Mesenteric fat pad (tissue), 1 donor: ENCODE measurements at places on chromosomes 6 and 20. TPM values are rescaled to one million over a fixed set of nuclear protein-coding genes. Genes with fewer than 3 reads are reported as not detected.

DNA sequence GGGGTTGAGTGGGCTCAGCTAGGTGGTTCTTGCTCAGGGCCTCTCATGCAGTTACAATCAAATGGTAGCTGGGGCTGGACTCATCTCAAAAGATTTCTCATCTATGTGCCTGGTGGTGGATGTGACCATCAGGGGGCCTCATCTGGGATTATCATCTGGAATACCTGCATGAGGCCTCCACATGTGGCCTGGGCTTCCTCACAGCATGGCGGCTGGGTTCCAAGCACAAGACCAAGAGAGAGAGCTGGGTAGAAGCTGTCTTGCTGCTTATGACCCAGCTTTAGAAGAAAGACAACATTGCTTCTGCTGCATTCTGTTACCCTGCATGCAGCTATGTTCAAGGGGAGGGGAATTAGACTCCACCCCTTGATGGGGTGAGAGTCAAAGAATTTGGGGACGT, 22.5 kb downstream of the ARHGAP40 start:
- no peak for DNase-seq

The BTNL2 gene
- not detected for total RNA-seq

The KIAA0408 gene
- 2.7 TPM for total RNA-seq

- DNase-seq, result no peak
These were observed 66.5 kb upstream of the SLC35F1 start for GRCh38 chr6:117840541-117840983.

The GPR63 gene
- total RNA-seq, result 0.32 TPM

GRCh38 chr20:21096321-21097043, 9.7 kb downstream of the LINC00237 start:
- no peak for DNase-seq

DNA sequence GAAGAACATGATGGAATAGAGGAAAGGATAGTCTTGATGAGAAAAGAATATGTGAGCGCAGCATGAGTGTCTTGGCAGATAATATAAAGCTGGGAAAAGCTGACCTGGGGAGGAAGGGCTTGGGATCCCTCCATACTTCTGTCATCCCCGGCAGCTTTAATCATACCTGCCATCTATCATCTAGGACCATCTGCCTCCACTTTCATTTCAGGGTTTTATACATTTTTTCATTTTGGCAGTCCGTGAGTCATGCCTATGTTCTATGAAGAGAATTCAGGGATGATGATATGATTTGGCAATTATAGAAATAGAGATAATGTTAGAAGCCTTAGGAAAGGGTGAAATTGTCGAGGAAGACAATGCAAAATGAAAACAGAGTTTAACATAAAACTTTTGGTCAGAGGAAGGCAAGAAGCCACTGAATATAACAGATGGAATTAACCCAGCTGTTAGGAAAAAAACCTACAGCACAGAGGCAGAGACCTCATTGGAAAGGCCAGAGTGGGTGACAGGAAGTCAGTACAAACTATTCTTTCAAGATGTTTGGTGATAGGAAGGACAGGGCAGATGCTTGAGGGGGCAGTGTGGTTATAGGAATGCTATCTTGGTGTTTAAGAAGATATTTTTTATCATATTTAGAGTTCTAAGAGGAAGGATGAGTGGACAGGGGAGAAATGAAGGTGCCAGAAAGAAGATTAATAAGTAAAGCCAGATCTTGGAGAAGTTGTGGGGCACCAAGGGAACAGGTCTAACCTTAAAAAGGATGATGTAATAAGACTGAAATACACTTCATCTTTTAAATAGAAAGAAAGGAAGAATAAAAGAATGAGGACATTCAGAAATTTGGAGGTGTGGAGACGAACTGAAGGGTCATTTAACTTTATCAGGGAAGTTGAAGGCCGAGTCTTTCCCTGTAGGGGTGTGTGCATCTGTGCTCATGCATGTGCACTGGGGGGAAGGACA, 37.8 kb downstream of the MARCKS start:
- DNase-seq, result no peak

DNA sequence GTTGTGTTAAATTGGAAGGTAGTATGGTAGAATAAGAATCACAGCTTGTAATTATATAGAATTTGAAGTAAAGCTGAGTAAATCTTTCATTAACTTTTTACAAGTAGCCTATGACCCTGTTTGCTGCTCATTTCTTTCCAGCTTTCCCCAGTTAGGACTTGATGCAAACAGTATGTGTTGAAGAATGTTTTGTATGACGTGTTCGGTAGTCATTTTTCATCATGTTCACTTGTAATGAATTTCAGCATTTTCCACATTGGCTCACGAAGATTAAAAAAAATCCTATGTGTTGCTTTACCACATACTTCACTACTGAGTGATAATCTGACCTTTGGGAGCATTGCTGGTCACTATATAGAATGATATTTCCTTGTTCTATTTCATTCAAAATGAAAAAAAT, 162.4 kb downstream of the CDKAL1 start:
- no peak for DNase-seq

DNA sequence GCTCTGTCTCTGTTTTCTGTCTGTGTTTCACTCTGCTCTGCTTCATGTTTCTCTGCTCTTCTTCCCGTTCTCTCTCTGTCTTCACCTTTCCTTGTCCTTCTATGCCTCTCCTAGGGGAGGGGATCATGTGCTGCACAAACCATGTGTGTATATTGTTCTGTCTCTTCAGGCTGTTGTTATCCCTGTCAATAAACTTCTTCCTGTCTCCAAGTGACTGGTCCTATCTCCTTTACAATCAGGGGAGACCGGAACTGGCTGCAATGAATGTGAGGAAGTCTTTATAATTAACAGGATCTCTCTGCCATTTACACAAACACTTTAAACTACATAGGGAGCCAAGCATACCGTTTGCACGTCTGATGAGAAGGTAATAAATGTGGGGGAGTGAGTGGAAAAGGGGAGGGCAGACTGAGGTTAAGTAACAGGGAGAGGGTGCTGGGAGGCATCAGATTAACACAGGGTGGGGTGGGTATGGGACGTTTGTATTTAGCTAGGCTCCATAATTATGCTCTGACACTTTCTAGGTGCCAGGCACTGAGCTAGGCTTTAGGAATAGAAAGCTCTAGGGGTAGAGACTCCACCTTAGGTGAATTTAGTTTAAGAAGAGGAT, 626.1 kb downstream of the DHX35 start:
- no peak for DNase-seq

DNA sequence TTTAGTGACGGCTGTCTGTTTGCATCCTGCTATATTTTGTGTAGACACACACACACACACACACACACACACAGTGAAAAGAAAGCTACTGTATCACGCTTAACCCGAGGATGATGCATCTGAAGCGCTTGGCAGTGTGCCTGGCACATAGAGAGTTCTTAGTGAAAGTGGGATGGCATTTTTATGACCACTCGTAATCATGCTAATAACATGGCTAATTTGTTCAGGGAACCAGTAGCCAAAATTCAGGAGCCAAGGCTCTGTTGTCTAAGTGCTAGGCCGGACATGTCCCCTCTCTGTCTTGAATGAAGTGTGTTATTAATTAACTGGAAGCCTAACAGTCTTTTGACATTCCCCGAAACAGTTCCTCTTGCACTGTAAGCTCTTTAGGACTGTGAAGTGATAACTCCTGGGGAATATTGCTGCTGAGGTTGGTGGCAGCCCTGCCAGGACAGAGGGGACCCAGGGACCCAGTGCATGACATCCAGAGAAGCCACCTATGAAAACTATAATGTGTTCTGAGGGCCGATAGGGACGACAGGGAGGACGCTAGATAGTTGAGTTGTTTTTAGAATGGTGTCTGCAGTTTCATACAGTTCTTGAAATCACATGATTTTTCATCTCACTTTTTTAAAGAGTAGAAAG, 45.0 kb upstream of the IRF4 start:
- no peak for DNase-seq

The DDX39B gene
- total RNA-seq, result 268 TPM

GRCh38 chr20:7696311-7696710, 243.9 kb downstream of the HAO1 start:
- no peak for DNase-seq

- DNase-seq, result no peak
These were observed 33.3 kb upstream of the SOX4 start for GRCh38 chr6:21560249-21560648.

The HSPA1L gene
- 0.84 TPM for total RNA-seq

DNA sequence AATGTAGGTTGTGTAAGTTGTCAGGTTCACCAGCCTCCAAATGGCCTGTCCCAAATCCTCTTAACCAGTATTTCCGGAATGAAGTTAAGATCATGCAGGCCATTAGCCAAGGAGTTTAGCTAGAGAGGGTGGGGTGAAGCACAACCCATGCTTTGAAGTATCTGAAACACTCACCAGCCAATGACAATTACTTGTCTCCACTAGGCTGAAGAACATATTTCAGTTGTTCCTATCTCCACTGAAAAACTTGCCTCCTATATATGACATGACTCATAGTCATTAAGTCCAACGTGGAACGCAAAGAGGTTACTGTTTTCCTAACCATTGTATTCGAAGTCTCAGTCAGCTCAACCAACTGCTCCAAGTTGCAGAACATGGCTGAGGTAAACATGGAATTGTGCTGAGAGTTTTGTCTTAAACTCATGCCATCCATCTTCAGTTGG, 37.4 kb upstream of the TNFAIP3 start:
- DNase-seq, result no peak

GRCh38 chr6:26022132-26022472, 59.5 kb downstream of the TRIM38 start:
- no peak for DNase-seq

GRCh38 chr6:108806665-108807064, 41.6 kb upstream of the ARMC2 start:
- no peak for DNase-seq

GRCh38 chr6:147046141-147046877, 157.9 kb upstream of the STXBP5 start:
- no peak for DNase-seq

DNA sequence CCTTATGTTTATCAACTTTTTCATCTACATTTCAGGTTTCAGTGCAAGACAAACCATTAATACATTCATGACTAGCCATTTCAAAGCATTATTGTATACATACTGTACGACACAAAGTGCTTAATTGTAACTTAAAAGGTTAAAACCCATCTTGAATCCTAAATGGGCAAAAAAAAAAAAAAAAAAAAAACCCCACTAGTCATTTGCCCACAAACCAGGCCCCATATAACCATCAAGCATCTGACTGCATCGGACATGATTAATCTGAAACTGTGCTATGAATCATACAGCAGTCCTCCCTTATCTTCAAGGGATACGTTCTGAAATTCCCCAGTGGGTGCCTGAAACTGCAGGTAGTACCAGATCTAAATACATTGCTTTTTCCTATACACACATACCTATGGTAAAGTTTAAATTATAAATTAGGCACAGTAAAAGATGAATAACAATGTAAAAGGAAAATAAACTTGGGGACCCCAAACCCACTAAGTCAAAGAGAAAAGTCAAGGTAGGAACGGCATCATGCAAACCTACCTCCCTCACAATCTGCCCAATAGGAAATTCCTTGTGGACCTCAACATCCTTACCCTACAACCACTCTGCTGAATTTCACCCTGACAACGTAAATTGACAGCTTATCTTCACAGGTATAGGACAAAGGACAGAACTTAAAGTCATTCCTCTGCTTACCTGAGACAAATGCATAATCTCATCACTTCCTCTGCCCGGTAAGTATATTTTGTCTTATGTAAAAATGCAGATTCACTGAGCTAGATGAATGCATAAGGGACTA, 14.3 kb downstream of the B4GALT5 start:
- no peak for DNase-seq

- DNase-seq, result no peak
These were observed 380.8 kb upstream of the IMPG1 start for GRCh38 chr6:76453270-76453669.

DNA sequence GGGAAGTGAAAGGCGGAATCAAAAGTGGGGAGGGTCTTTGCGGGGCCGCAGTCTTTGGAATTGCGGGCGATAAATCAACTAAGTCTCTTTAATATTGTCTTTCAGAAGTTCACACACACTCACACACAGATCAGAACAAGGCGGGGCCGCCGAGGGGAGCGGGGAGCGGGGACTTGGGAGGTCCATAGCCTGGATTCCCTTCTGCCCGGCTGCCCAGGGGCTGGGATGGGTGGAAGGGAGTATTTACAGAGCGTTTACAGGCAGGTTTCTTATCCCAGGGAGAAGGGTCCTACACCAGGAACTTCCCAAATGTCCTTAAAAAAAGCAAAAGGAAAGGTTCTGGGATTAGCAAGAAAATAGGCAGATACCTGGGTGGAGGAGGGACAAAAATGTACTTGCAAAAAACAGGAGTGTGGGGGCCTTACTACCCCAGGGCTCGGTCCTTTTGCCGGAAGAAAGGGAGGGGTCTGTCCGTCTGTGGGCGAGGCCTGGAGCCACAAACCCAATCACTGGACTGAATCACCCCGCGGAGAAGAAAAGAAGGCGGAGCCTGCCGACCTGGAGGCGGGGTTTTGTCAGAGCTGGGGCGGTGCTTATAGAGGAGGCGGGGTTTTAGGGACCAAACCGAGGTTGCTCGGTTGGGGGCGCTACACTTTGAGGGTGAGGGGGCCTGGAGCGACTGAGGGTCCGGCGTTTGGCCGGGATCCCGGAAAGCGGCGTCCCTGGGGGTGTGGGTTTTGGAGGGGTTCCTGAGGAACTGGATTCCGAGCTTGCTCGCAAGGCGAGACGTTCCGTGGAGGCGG, 3.2 kb downstream of the PRRT1 start:
- DNase-seq, result no peak

DNA sequence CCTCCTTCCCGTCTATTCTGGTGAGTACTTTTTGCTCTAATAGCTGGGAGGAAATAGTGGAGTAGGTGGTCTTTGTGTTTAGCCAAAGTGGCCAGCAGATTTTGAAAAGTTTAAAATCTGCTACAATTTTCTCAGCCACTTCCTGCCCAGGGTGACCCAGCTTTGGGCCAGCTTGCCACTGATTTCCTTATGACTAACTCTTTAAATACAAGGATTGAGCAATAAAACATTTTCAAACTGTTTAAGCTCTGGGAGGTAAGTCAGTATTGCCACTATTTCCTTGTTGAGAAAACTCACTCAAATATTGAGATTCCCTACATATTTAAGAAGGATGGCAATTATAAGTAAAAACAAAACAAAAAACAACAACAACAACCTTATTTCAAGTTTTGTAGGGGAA, 54.5 kb downstream of the TRMT11 start:
- no peak for DNase-seq

DNA sequence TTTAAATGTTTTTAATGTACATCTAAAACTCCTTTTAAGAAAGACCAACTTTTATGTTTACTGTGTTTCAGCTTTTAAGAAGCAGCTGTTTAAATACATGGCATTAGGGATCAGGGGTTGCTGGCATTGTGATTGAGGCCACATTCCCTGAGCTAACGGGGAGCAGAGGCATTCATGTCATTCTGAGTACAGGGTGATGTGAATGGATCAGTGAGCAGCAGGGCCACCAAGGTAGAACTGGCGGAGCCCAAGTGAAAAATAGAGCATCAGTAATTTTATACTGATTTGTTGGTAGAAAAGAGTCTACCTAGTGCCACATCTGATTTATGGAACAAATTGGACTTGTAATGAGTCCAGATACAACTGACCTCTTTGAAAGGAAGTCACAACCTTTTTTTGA, 467.3 kb downstream of the ADGRB3 start:
- DNase-seq, result no peak

The NKAPL gene
- total RNA-seq, result 3.1 TPM

DNA sequence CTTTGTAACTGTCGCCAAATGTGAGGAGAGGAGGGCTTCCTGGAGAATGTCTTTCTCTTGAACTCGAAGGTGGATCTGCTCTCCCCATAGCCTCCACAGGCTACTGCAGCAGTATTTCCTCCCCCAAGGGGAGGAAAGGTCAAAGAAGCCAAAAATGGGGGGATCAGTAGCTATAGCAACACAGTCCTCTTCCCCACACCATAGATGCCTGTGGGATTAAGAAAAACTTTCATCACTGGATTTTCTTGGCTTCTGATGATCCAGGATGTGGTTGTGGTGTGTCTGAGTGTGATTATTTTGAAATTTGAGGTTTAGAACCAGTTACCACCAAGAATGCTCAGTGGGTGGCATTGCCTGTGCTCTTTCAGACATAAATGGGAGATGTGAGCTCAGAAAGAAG, 140.1 kb upstream of the SPACA1 start:
- DNase-seq, result no peak
